ENCODE measurements at places on chromosomes 7 and 10. TPM values are rescaled to one million over a fixed set of nuclear protein-coding genes. Genes with fewer than 3 reads are reported as not detected.

- H3K36me3 ChIP-seq = no peaks in the 10 kb centered on the region
- H3K4me1 ChIP-seq = no peaks in the 10 kb centered on the region
- DNase-seq = peak; percentile 47
Measured at GRCh38 chr10:99466632-99467223, 36.3 kb upstream of the GOT1 start.

- no peak for DNase-seq
- H3K4me1 ChIP-seq = peaks cover 4% of the 10 kb centered on the region
- H3K4me3 ChIP-seq = no peak overlapping the region
- H3K36me3 ChIP-seq = no peaks in the 10 kb centered on the region
- no peaks in the 10 kb centered on the region for H3K27me3 ChIP-seq
- H3K27ac ChIP-seq = no peak overlapping the region
Measured at GRCh38 chr10:73922007-73922863, 11.3 kb downstream of the PLAU start.

GRCh38 chr7:137606061-137606674, 240.6 kb downstream of the DGKI start:
- H3K36me3 ChIP-seq = no peaks in the 10 kb centered on the region
- H3K27me3 ChIP-seq = no peaks in the 10 kb centered on the region
- H3K4me3 ChIP-seq = no peak overlapping the region
- no peaks in the 10 kb centered on the region for H3K4me1 ChIP-seq
- no peak overlapping the region for H3K27ac ChIP-seq

- no peak overlapping the region for H3K4me3 ChIP-seq
- H3K4me1 ChIP-seq = no peaks in the 10 kb centered on the region
- no peak overlapping the region for H3K27ac ChIP-seq
- no peaks in the 10 kb centered on the region for H3K27me3 ChIP-seq
- no peaks in the 10 kb centered on the region for H3K36me3 ChIP-seq
Measured at GRCh38 chr10:125983161-125983560, 86.8 kb downstream of the FANK1 start.

DNA sequence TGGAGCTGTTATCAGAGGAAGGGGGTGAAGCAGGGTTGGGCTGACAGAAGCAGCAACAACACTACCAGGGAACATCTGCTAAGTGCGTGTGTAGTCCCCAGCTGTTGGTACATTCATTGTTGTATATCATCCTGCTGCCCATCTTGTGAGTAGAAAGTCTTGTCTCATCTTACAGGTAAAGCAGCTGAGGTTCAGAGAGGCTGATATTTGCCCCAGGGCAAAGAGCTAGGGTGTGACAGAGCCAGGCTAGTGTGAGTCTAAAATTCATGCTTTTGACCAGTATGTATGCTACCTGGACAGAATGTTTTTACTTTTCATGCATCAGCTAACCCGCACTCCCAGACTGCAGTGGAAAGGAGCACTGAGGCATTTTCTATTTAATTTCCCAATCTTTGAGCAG, 221.6 kb downstream of the STK31 start:
- no peaks in the 10 kb centered on the region for H3K27me3 ChIP-seq
- H3K4me3 ChIP-seq = no peak overlapping the region
- no peaks in the 10 kb centered on the region for H3K36me3 ChIP-seq

DNA sequence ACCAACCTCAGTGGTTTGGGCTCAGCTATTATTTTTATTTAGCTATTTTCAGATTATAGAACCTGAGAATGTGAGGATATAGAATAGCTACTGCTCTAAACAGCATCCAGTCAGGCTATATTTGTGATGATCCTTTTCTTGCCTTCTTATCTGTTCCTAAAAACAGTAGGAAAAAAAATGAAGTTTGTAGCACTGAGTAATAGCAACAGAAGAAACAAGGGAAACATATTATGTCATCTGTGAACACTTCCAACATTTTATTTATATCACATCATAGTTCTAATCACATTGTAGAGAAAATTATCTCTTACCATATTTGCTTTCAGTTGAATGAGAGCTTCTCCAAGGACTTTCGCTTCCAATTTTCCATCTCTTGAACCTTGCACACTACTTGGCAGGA, 229.6 kb upstream of the PTPRZ1 start:
- H3K36me3 ChIP-seq = no peaks in the 10 kb centered on the region
- DNase-seq = no peak
- H3K4me3 ChIP-seq = no peak overlapping the region
- peaks cover 17% of the 10 kb centered on the region for H3K4me1 ChIP-seq
- no peak overlapping the region for H3K27ac ChIP-seq

DNA sequence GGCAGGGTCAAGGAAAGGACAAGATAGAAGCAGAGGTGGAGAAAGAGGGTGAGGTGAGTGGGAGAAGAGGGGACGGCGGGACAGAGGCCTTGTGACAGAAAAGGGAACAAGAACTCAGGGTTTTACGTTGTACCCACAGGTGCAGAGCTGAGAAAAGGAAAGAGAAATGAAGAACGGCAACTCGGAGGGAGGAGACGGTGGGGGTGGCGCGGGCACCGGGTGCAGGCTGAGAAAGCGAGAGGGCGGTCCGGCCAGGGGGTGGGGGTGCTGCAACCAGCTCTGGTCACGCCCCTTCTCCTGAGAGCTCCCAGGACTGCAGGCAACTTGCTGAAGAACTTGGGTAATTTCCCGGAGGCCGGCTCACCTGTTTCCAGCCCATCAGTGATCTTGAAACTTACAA, 65.3 kb downstream of the CARD11 start:
- peaks cover 13% of the 10 kb centered on the region for H3K4me1 ChIP-seq
- peak; percentile 83 for DNase-seq
- no peak overlapping the region for H3K27ac ChIP-seq
- H3K27me3 ChIP-seq = peaks cover 4% of the 10 kb centered on the region

GRCh38 chr7:133795068-133795665, 332.0 kb upstream of the LRGUK start:
- no peak overlapping the region for H3K27ac ChIP-seq
- no peaks in the 10 kb centered on the region for H3K27me3 ChIP-seq
- no peak overlapping the region for H3K4me3 ChIP-seq

DNA sequence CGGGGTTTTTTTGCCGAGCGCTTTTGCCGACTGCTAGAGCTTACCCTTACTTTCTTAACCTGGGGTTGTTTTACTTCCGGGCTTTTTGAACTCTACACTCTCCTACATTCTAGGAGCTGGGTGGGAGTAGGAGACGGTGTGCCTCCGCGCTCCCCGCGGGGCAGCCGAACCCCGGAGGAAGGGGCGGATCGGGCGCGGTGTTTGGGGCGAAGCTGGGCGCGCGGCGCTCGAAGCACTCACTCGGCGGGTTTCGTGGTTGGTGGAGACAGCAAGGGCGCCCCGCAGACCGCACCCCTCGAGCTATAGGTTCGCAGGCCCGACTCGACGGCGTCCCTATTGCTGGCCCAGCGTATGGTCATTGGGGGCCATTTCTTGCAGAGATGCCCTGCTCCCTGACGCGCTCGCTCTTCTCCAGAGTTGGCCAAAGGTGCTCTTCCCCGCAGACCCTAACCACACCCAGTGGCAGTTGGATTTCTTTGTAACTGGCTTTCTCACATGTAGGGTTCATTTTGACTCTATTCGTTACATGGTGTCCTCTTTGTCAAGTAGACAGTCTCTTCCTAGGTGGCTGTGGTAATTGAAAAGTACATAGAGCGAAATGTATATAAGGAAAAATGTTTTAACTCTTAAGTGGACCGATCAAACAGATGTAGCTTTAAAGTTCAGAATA, 364 bp downstream of the ZNF518A start:
- H3K27ac ChIP-seq = peak overlapping the region; percentile 99
- peak overlapping the region; percentile 83 for H3K4me3 ChIP-seq
- H3K36me3 ChIP-seq = peaks cover 20% of the 10 kb centered on the region
- peaks cover 4% of the 10 kb centered on the region for H3K4me1 ChIP-seq
- DNase-seq = peak; percentile 80

GRCh38 chr10:114071178-114071577, 27.5 kb downstream of the ADRB1 start:
- DNase-seq = no peak
- no peaks in the 10 kb centered on the region for H3K27me3 ChIP-seq
- no peaks in the 10 kb centered on the region for H3K36me3 ChIP-seq
- H3K4me3 ChIP-seq = no peak overlapping the region

GRCh38 chr10:33421789-33422462, 87.5 kb upstream of the NRP1 start:
- H3K36me3 ChIP-seq = no peaks in the 10 kb centered on the region
- H3K4me1 ChIP-seq = no peaks in the 10 kb centered on the region
- H3K4me3 ChIP-seq = no peak overlapping the region
- H3K27me3 ChIP-seq = no peaks in the 10 kb centered on the region
- no peak overlapping the region for H3K27ac ChIP-seq

GRCh38 chr7:140899883-140900282, 24.8 kb downstream of the BRAF start:
- no peak overlapping the region for H3K4me3 ChIP-seq
- H3K27me3 ChIP-seq = no peaks in the 10 kb centered on the region
- no peaks in the 10 kb centered on the region for H3K36me3 ChIP-seq
- H3K4me1 ChIP-seq = peaks cover 4% of the 10 kb centered on the region

- H3K4me3 ChIP-seq = no peak overlapping the region
- no peak overlapping the region for H3K27ac ChIP-seq
- no peaks in the 10 kb centered on the region for H3K27me3 ChIP-seq
- H3K36me3 ChIP-seq = no peaks in the 10 kb centered on the region
Measured at GRCh38 chr10:21327289-21327993, 198.0 kb downstream of the SKIDA1 start.

GRCh38 chr10:129771991-129772431, 192.1 kb downstream of the EBF3 start:
- no peaks in the 10 kb centered on the region for H3K27me3 ChIP-seq
- DNase-seq = no peak
- no peak overlapping the region for H3K4me3 ChIP-seq
- no peaks in the 10 kb centered on the region for H3K4me1 ChIP-seq

DNA sequence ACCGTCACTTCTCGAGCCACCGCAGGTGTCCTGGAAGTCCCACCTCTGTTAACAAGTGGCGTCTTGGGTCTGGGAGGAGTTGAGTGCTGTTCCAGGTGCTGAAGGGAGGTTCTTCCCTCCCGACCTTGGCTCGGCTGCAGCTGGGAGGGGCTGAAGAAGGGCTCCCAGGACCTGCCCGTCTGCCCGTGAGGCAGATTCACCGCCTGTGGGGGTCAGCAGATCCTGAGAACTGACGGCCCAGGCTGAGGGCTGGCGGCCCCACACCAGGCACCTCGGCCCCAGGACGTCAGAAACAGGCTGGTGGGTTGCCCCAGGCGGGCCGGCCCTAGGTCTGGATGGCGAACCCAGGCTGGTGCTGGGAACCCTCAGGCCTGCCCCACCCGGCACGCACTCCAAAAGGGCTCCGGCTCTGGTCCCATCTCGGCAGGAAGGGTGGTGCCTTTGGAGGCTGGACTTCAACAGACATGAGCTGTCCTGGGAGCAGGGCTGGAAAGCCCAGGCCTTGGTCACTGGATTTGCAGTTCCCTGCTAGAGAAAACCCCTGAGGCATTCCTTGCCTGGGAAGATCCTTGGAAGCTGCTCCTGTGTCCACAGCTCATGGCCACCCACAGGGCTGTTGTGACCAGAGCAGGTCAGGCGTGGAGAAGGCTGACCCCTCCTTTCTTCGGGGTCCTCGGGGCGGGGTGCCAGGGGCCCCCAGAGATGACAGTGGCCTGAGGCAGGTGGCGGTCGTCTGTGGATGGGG, 42.6 kb upstream of the CFAP46 start:
- H3K4me3 ChIP-seq = no peak overlapping the region
- H3K27ac ChIP-seq = no peak overlapping the region
- no peak for DNase-seq
- H3K36me3 ChIP-seq = no peaks in the 10 kb centered on the region

GRCh38 chr7:84297616-84298015, 103.0 kb upstream of the SEMA3A start:
- H3K27me3 ChIP-seq = no peaks in the 10 kb centered on the region
- H3K36me3 ChIP-seq = no peaks in the 10 kb centered on the region
- no peak overlapping the region for H3K4me3 ChIP-seq
- DNase-seq = no peak

GRCh38 chr10:110036640-110037039, 28.9 kb downstream of the ADD3 start:
- H3K4me3 ChIP-seq = no peak overlapping the region
- H3K27me3 ChIP-seq = no peaks in the 10 kb centered on the region
- no peak for DNase-seq
- peaks cover 22% of the 10 kb centered on the region for H3K4me1 ChIP-seq
- H3K27ac ChIP-seq = no peak overlapping the region

DNA sequence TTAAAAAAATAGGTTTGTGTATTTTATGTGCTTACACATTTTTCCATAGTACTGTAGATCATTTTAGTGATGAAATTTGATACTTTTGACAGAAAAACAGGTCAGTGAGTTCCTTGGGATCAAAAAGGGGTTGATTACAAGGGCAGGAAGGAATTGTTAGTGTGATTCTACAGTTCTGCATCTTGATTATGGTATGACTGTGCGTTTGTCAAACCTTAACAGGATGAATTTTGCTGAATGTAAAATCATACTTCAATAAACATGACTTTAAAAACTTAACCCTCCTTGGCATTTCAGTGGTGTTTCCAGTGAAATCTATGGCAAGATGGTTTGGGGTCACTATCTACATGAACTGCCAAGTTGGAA, 35.6 kb upstream of the TOMM7 start:
- H3K4me1 ChIP-seq = no peaks in the 10 kb centered on the region
- H3K27ac ChIP-seq = no peak overlapping the region

- H3K4me1 ChIP-seq = no peaks in the 10 kb centered on the region
- H3K4me3 ChIP-seq = no peak overlapping the region
- H3K36me3 ChIP-seq = peaks cover 62% of the 10 kb centered on the region
- no peaks in the 10 kb centered on the region for H3K27me3 ChIP-seq
- H3K27ac ChIP-seq = no peak overlapping the region
- DNase-seq = no peak
Measured at GRCh38 chr10:73134727-73135126, 24.5 kb downstream of the NUDT13 start.

SEMA3C gene
- polyA plus RNA-seq = 70.6 TPM

CRYGN gene
- 0.36 TPM for polyA plus RNA-seq

RBP3 gene
- 0.06 TPM for polyA plus RNA-seq

TCAF2 gene
- polyA plus RNA-seq = 0.99 TPM

CYP26C1 gene
- polyA plus RNA-seq = not detected

GRID2IP gene
- polyA plus RNA-seq = 0.88 TPM

CFAP70 gene
- polyA plus RNA-seq = 5.3 TPM

SLC25A13 gene
- polyA plus RNA-seq = 41.0 TPM

GPR158 gene
- 0.33 TPM for polyA plus RNA-seq
